ENCODE measurements at places on chromosomes 16 and 17.
A peak's percentile ranks its signal among the peaks of the same experiment; 100 is the strongest.

DNA sequence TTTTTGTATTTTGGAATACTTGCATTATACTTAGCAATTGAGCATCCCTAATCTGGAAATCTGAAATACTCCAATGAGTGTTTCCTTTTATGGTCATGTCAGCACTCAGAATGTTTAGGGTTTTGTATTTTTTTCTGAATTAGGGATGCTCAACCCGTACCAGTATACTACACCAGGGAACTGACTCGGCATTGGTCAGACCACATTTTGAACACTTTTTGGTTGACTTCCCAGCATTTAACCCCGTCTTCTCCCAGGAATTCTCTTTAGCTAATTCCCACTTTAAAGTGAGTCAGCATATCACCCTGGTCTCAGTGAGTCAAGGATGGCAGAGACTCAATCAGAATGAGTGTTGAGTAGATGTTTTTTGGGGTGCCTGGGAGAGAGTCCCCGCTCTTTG is 177.9 kb downstream of the SPECC1 start:
- no peak for DNase-seq

GRCh38 chr17:60079401-60080243 is 901 bp upstream of the HEATR6 start:
- DNase-seq: no peak

- no peak for DNase-seq
Measured at GRCh38 chr16:54208237-54208636, 78.3 kb downstream of the IRX3 start.

GRCh38 chr17:18117533-18117932 is 9.0 kb downstream of the MYO15A start:
- no peak for DNase-seq

GRCh38 chr16:2828521-2828840 is 1.6 kb upstream of the ZG16B start:
- no peak for DNase-seq

DNA sequence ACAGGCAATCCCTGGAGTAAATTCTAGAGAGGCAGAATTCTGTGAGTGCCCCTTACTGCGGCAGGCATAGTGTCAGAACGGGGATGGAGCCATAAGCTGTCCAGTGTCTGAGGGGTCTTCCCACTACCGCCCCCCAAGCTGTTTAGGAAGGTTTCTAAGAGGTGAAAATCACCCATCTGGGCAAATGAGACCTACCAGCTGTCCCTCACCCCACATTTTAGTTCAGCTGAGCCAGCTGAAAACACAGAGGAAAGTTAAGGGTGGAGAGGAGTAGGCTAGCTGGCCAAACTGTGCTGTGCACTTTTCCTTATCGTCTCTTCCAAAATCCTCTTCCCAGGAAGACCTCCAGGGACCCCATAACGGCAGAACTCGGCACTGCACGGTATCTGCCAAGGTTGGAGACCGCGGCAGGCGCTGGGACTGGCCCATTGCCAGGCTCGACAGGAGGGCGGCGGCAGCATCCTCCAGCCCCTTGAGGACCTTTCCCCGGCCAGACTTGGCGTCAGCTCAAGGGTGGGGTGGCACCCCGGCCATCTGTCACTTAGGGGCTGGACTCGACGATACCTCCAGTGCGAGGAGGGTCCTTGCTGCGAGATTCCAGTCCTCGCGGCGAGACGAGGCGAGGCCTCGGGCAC is 955 bp downstream of the ACLY start:
- DNase-seq: peak; percentile 81

DNA sequence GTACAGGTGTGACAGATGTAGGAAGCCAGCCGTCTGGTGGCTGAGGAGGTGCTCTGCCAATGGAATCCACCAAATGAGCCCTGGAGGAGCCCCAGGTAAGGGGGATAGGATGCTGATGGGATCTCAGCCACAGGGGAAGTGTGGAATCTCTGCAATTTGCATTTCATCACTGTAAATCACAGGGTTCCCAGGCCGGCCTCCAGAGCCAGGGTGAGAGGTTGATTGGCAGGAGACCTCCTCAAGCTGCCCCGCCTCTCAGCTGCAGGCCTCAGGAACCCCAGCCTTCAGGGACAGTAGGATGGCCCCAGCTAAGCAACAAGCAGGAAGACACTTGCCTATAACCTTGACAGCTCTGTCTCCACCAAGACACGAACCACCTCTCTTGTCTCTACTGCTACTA is 39.4 kb downstream of the RTN4RL1 start:
- DNase-seq: no peak
